Neuronal stem cell (in vitro differentiated cells): ENCODE measurements at places on chromosomes 7 and 10.

GRCh38 chr10:126536148-126536547 lies 134.3 kb downstream of the C10orf90 start:
- DNase-seq, result peak; percentile 8

- DNase-seq, result no peak
Measured at GRCh38 chr7:155483245-155483644, 25.3 kb downstream of the EN2 start.

DNA sequence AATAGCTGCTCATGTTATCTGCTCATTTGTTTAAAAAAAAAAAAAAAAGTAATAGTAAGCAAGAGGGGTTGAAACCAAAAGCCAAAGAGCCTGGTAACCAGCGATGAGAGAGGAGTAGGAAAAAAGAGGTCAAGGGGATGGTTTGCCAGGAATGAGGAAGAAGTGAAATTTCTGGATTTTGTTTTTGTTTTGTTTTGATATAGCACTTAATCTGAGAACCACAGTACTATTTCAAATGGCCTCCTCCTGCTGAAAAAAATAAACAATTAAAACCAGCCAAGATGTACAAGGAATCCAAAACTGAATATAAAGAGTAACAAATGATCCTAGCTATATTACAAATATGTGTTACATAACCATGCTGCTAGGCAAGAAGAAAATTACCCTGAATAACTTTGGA lies 213.1 kb downstream of the FGFR2 start:
- no peak for DNase-seq

DNA sequence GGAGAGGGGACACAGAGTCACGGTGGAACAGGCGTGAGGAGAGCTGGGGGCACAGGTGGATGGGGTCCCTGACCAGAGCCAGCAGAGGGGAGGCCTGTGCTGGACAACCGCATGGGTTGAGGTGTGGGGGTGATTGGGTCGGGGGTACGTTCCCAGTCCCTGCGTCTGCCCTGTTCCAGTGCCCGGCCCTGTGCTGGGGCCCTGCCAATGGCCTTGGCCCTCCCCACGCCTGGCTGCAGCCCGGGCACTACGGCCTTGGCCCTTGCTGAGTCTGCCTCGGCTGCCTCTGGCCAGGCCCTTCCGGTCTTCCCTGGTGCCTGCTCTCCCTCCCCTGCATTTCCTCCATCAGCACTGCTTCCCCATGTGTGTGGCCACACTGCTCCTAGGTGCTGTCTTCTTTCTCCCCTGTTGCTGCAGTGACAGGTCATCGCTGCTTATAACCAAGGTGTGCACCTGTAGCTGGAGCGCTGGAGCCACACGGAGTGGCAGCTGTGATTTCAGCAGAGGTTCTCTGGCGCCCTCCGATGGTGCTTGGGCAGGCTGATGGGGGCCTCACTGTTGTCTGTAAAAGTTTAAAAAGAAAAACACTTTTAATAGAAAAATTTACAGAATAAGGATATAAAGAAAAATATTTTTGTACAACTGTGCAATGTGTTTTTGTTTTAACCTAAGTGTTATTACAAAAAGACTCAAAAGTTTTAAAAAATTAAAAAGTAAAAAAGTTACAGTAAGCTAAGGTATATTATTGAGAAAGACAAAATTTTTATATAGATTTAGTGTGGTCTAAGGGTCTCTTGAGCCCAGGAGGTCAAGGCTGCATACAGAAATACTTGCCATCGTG lies 45.2 kb upstream of the BHLHA15 start:
- peak; percentile 12 for DNase-seq

- no peak for DNase-seq
Measured at GRCh38 chr10:118844731-118845521, 90.2 kb upstream of the CACUL1 start.

- no peak for DNase-seq
Measured at GRCh38 chr7:139660317-139661042, 117.3 kb downstream of the HIPK2 start.

- DNase-seq, result peak; percentile 32
Measured at GRCh38 chr7:43721193-43721806, 8.0 kb downstream of the COA1 start.

GRCh38 chr7:108972004-108972403 lies 402.3 kb downstream of the DNAJB9 start:
- DNase-seq, result no peak

DNA sequence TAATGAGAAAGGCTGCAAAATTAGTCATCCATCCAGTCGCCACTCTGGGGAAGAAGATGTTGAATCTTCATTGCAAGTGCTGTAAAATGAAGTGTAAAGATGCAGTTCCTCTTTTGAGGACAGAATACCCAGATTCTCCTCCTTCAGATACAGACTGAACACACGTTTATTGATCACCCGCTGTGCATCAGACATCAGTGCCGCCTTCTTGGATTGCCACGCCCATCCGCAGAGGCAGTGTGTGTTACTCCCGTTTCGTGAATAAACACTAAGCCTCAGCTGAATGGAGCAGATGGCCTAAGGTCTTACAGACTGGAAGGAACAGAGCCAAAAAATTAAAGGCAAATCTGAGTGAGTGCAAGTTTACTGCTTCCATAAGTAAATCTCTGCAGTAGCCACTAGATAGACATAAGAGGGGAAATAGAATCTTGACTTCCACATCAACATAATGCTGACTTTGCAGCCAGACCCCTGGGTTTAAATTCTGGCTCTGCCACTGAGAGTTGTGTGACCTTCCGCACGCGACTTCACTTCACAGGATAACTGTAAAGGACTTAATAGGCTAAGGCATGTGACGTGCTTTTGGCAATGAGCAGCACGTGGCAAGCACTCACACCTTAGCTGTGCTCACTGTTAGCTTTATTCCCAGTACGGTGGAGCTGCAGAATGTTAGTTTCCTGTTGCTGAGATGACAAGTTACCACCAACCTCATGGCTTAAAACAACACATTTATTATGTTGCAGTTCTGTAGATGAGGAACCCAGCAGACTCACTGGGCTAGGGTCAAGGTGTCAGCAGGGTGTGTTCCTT lies 285.9 kb downstream of the CELF2 start:
- DNase-seq, result no peak

GRCh38 chr10:59830601-59831259 lies 75.6 kb downstream of the CCDC6 start:
- peak; percentile 70 for DNase-seq

- no peak for DNase-seq
Measured at GRCh38 chr10:72049969-72050781, 38.2 kb downstream of the SPOCK2 start.

GRCh38 chr10:123301077-123301857 lies 147.1 kb downstream of the BUB3 start:
- no peak for DNase-seq
